C1 segment of cervical spinal cord (tissue), 14 donors: ENCODE measurements at places on chromosomes 4 and X.

GRCh38 chrX:11244636-11245035, 48.6 kb upstream of the AMELX start:
- DNase-seq = no peak

DNA sequence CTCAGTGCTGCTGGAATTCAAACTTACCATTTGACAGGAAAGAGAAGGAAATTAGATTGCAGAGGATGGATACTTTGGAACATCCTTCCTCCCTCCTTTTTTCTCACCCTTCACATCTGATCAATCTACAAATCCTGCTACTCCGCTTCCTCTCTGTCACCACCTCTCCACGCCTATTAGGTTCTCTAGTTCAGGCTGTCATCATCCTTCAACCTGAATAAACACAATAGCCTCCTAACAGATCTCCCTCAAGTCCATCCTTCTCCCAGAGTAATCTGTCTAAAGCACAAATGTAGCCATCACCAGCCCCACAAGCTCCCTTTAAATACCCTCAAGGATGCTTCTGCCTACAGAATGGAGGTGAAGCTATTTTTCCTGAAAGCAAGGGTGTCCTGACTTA, 20.0 kb upstream of the SLAIN2 start:
- no peak for DNase-seq

DNA sequence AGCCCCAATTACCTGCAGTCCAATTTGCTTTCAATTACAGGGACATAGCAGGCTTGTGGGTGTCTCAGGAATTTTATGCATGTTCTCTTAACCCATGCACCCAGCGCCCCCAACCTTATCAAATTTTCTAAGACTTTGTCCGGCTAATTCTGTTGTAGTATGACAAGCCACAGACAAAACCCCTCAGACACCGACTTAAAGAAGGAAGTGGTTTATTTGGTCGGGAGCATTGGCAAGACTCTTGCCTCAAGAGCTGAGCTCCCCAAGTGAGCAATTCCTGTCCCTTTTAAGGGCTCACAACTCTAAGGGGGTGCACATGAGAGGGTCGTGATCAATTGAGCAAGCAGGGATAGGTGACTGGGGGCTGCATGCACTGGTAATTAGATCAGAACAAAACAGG, 28.7 kb upstream of the IL9R start:
- DNase-seq = no peak

DNA sequence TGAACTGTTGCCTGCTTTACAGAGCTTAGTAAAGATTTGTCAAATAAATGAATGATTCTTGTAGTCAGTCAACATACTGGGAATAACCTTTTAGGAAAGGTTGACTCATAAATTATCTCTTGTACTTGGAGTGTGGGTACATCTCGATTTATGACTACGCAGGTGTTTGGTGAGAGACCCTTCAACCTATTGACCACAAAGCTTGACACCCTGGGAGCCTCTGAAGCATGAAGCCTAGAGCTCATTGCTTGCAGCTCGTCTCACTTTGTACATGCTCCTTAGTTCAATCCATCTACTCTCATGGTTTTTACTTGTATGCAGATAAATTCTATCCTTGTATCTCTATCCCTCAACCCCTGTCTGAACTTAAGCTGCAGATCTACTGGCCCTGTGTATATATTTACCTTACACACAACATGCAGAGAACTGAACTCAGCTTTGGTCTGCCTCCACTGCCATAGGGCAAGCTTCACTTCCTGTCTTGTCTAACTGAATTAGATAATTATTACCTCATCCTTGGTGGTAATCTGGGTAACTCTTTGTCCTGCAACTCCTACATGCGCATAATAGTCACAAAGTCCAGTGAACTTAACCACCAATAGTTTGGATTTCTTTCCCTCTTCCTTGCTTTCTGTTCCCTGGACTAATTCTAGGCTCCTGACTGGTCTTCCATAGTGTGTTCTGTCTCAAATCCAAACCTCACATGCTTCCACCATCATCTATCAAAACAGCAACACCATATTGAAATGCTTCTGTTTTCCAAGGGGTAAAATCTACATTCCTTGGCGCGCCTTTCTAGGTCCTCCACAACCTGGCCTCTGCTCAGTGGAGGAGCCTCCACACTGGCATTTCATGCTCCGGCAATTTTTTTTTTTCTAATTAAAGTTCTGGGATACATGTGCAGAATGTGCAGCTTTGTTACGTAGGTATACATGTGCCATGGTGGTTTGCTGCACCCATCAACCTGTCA, 32.2 kb upstream of the FAT1 start:
- DNase-seq = no peak

DNA sequence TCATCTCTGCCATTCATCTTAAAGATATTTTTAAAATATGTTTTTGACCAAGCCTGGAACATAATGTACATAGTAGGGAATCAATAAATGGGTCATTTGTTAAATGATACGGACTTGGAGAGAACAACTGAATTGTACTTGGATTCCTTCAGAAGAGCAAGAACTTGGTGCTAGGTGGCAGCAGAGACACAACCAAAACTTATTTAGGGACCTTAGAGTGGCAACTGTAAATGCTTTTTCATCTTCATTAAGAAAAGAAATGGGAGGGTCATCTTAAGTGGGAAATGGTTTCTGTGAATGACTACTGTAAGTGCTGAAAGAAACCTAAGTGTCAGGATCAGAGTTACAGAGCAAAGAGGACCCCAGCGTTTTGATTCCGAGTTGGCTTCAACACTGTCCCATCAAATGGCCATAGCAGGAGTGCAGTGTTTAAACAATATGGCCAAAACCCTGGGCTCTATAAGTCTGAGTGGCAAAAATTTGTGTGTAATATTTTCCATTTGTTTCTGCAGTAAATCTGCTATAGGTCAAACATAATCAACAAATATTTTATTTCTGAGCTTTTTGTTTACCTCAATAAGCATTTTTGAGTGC, 213.6 kb downstream of the PALLD start:
- no peak for DNase-seq

DNA sequence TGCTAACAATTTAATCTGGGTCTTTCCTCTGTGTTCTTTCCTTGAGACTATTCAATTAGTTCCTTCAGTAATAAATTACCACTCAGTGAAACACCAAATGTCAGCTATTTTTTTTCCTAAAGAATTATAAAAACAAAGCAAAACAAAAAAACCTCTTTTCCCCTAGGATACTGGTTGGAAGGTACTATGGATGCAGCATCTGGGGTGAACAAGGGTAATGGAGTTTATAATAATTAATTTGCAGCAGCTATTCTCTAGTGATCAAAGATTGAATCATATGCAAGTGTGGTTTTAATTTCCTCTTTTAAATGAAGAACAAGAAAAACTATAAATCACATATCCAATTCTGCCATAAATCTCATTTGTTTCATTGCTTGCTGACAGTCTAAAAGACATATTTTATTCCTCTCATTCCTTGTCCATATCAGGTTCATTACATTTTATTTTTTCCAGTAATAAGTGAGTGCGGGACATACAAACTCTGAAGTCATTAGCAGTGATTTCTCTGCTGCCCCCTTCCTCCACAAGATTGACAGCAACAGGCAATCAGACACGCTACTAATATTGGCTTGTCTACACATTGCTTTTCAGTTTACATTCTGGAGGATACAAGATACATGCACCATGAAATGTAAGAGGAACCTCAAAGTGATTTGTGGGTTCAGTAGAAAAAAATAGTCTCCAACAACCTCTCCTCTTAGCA, 1093.4 kb upstream of the SLIT2 start:
- DNase-seq = no peak

DNA sequence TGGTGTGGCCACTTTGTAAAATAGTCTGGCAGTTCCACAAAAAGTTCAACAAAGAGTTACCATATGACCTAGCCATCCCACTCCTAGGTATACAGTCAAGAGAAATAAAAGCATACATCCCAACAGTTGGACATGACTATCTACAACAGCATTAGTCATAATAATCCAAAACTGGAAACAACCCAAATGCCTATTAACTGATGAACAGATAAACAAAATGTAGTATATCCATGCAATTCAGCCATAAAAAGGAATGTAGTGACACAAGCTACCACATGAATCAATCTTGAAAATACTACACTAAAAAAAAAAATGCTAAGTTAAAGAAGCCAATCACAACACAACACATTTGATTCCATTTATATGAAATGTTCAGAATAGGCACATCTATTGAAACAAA, 16.1 kb downstream of the MED14 start:
- DNase-seq = no peak

DNA sequence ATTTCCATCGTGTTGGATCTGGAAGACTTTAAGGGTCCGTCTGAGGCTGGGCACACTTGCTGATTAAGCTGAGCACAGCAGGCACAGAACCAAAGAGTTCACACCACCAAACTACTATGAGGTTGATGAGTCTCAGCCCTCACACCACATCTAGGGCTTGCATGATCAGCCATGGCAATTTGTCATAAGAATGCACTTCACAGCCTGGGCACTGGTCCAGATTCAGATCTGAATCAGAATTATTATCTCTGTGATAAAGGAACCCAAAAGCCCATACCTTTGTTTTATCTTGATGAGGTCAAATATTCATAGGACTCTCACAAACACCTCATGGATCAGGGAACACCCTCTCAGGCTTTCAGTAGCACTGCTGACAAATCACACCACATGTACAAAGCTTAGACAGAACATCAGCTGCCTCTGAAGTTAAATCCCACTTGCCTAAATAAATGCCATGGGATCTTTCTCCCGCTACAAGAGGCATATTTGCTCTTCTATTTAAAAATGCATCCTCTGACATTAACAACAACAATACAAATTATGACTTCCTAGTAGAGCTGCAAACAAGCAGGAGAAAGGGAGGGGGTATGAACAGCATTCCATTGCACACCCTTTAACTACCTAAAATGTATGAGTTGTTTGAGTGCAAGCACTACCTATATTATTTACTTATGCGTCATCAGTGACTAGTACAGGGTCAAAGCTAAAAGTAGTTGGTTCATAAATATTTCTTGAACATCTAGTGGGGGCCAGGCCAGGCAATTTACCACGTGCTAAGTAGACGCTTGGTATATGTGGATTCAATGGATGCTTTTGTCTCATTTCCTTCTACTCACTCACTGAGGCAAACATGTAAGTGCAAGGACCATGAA, 186.3 kb upstream of the FGF13 start:
- no peak for DNase-seq
